Ecto neural progenitor cell (in vitro differentiated cells): ENCODE measurements at places on chromosomes 12 and 14.

DNA sequence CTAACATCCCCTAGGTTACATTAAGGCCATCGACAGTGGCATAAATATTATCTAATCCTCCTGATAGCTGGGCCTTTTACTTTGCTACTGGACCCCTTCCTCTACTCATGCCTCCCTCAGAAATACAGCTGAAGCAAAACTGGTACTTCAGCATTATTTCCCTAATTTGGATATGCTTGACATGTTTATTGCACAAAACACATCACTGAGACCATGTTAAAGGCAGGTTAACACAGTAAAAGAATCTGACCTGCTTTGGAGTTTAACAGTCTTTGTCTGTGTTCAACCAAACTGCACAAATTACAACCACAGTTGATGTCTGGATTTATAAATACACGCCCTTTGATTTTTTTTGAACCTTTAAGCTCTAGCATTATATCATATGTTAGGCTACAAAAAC lies 156.6 kb downstream of the FOXA1 start:
- no peak for DNase-seq

- DNase-seq: no peak
Measured at GRCh38 chr14:29494312-29494711, 433.3 kb downstream of the PRKD1 start.

- no peak for DNase-seq
Measured at GRCh38 chr12:111570084-111570961, 28.8 kb downstream of the ATXN2 start.

- no peak for DNase-seq
Measured at GRCh38 chr12:14845350-14845750, 2.0 kb upstream of the ART4 start.
